ENCODE measurements at places on chromosomes 3 and 15. TPM values are rescaled to one million over a fixed set of nuclear protein-coding genes. Genes with fewer than 3 reads are reported as not detected.

DNA sequence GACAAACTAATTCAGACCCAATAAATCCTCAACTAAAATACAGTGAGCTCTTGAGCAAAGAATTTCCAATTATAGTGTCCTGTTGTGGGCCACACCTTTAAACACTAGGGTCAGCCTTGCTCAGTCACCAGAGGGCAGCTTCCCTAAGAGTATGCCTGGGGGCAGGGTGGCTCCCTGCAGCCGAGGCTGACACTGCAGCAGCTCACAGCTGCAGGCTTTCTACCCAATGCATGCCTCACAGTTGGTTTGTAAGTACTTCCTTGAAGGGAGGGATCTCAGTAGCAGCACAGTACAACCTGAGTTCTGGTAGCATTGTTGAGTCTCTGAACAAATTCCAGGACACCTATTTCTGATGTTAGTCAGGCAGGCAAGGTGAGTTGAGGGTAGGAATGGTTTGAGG, 335.6 kb downstream of the TUSC7 start:
- H3K4me1 ChIP-seq = no peaks in the 10 kb centered on the region
- DNase-seq = no peak
- no peak overlapping the region for H3K4me3 ChIP-seq
- no peak overlapping the region for H3K27ac ChIP-seq

DNA sequence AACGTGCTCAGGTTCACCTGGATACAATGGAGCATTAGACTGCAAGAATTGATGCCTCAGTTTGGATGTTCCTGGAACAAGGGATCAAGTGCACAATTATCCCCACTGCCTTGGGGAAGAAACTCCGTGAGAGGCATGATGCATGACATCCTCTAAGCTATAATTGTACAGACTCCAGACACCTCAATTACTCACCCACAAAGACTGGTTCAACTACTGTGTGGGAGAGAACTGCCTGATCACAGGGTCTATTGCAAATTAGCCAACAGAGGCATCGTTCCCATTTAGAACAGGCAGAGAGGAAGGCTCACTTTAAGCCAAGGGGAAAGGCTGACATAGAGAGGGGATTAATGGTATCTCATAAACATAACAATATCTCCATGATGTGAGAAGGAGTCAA, 43.5 kb downstream of the ARRDC4 start:
- H3K36me3 ChIP-seq = no peaks in the 10 kb centered on the region
- H3K27me3 ChIP-seq = no peaks in the 10 kb centered on the region
- no peaks in the 10 kb centered on the region for H3K4me1 ChIP-seq
- H3K27ac ChIP-seq = no peak overlapping the region
- no peak overlapping the region for H3K4me3 ChIP-seq

- no peak overlapping the region for H3K27ac ChIP-seq
- peaks cover 17% of the 10 kb centered on the region for H3K36me3 ChIP-seq
- no peaks in the 10 kb centered on the region for H3K27me3 ChIP-seq
- DNase-seq = no peak
- peaks cover 3% of the 10 kb centered on the region for H3K4me1 ChIP-seq
Observed at GRCh38 chr15:89168316-89168833, 53.0 kb downstream of the RLBP1 start.

GRCh38 chr15:69608661-69609060, 156.0 kb downstream of the RPLP1 start:
- no peak for DNase-seq
- H3K4me1 ChIP-seq = no peaks in the 10 kb centered on the region
- H3K36me3 ChIP-seq = no peaks in the 10 kb centered on the region
- no peak overlapping the region for H3K27ac ChIP-seq
- no peak overlapping the region for H3K4me3 ChIP-seq

DNA sequence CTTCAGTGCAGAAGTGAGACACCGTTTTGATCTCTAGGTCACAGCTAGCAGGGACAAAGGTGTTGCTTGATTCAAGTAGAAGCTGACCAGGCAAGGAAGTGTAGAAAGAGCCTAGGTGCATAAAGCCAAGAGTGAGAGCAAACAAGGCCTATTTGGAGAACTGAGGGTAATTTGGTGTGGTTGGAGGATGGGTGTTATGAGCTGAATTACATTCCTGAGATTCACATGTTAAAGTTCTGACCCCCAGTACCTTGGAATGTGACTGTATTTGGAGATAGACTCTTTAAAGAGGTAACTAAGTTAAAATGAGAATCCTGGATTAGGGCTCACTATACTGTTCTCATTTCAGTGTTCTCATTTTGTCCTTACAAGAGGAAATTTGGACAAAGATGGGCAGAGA, 191.3 kb downstream of the ZMAT3 start:
- no peaks in the 10 kb centered on the region for H3K36me3 ChIP-seq
- H3K27me3 ChIP-seq = no peaks in the 10 kb centered on the region
- H3K4me3 ChIP-seq = no peak overlapping the region
- H3K4me1 ChIP-seq = no peaks in the 10 kb centered on the region

RHCG gene
- not detected for total RNA-seq

GRCh38 chr15:39692356-39693327, 90.0 kb downstream of the FSIP1 start:
- no peak overlapping the region for H3K27ac ChIP-seq
- no peak for DNase-seq
- H3K36me3 ChIP-seq = no peaks in the 10 kb centered on the region
- no peak overlapping the region for H3K4me3 ChIP-seq

BSN gene
- 0.11 TPM for total RNA-seq

UTS2B gene
- total RNA-seq = not detected

PP2D1 gene
- total RNA-seq = not detected

ACTC1 gene
- total RNA-seq = not detected

SEMA5B gene
- 0.22 TPM for total RNA-seq

SCAPER gene
- 40.3 TPM for total RNA-seq

DNA sequence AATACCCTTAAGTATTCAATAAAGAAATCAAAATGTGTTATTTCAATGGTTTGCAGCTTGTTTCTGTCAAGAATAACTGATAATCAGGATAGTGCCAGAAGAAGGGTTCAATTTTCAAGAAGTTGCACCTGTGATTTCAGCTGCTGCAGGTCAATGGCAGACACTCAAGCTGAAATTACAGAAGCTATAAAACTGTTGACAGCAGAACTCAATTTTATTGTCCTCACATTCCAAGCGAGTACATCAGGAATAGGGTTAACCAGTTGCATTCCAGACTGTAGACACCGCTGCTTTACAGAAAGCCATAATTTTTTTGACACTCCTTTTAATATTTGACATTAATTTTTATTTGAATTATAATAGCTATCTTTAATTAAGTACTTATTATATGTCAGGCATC, 364.1 kb downstream of the CGGBP1 start:
- H3K36me3 ChIP-seq = no peaks in the 10 kb centered on the region
- no peak overlapping the region for H3K27ac ChIP-seq
- no peaks in the 10 kb centered on the region for H3K4me1 ChIP-seq
- H3K4me3 ChIP-seq = no peak overlapping the region
- H3K27me3 ChIP-seq = no peaks in the 10 kb centered on the region
- DNase-seq = no peak

- no peaks in the 10 kb centered on the region for H3K27me3 ChIP-seq
- H3K36me3 ChIP-seq = no peaks in the 10 kb centered on the region
- no peak for DNase-seq
- H3K4me3 ChIP-seq = no peak overlapping the region
Observed at GRCh38 chr3:142808103-142808917, 80.6 kb downstream of the PCOLCE2 start.

DNA sequence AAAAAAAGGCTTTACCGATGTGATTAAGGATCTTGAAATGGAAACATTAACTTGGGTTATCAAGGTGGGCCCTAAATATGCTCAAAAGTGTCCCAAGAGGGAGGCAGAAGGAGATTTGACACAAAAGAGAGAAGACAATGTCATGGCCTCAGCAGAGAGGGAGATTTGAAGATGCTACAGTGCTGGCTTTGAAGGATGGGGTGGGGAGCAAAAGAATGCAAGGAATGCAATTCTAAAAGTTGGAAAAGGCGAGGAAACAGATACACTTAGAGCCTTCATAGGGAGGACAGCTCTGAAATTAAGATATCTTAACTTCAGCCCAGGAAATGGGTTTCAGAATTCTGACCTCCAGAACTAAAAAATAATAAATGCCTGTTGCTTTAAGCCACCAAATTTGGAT, 314.5 kb upstream of the CCDC54 start:
- H3K36me3 ChIP-seq = no peaks in the 10 kb centered on the region
- H3K27me3 ChIP-seq = no peaks in the 10 kb centered on the region

DNA sequence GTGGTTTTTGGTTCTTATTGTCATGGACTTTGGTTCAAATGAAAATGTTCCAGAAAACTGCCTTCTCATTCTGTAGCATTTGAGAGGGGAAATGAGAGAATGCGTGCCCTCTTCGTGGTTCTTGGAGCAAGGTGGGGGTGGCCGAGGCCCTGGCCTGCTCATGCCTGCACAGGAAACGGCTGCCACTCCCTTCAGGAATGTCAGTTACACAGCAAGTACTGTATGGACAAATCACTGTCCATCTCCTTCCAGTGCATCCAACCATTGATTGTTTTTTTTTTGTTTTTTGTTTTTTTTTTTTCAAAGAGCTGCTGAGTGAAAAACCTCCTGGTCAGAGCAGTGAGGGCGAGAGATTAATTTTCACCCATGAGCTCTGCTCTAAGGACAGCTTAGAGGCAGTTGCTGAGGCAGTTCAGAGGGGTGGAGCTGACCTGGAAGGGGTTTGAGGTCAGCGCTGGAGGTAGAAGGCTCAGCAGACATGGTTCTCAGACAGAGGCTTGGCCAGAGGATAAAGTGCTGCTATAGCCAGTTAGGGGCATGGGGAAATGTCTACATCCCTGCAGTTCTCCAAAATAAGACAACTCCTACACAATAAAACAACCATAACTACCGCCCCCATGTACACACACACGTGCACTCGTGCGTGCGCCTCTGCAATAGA, 20.2 kb upstream of the KIF23 start:
- H3K36me3 ChIP-seq = no peaks in the 10 kb centered on the region

IGDCC3 gene
- not detected for total RNA-seq

DNA sequence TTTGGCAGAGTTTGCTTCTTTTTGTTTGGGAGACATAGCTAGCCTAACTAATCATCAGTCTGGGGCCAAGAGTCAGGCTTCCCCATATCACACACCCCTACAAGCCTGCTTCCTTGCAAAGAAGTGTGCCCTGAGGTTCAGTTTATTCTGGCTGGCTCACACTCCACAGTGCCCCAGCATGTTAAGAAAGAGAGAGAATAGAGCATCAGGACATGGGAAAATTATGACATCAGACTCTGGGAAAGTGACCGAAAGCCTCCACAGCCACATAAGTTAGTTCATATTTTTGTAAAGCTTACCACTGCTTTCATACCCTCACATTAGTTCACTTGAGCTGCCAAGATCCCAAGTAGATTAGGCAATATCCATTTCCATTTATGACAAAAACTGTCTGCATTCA, 63.0 kb upstream of the CFAP161 start:
- no peaks in the 10 kb centered on the region for H3K4me1 ChIP-seq
- H3K27me3 ChIP-seq = no peaks in the 10 kb centered on the region
- H3K4me3 ChIP-seq = no peak overlapping the region
- no peak for DNase-seq
